Mesothelial cell of epicardium (in vitro differentiated cells): ENCODE measurements at places on chromosomes 5 and 9.

GRCh38 chr5:133777951-133778350 lies 165.6 kb upstream of the FSTL4 start:
- DNase-seq: no peak

DNA sequence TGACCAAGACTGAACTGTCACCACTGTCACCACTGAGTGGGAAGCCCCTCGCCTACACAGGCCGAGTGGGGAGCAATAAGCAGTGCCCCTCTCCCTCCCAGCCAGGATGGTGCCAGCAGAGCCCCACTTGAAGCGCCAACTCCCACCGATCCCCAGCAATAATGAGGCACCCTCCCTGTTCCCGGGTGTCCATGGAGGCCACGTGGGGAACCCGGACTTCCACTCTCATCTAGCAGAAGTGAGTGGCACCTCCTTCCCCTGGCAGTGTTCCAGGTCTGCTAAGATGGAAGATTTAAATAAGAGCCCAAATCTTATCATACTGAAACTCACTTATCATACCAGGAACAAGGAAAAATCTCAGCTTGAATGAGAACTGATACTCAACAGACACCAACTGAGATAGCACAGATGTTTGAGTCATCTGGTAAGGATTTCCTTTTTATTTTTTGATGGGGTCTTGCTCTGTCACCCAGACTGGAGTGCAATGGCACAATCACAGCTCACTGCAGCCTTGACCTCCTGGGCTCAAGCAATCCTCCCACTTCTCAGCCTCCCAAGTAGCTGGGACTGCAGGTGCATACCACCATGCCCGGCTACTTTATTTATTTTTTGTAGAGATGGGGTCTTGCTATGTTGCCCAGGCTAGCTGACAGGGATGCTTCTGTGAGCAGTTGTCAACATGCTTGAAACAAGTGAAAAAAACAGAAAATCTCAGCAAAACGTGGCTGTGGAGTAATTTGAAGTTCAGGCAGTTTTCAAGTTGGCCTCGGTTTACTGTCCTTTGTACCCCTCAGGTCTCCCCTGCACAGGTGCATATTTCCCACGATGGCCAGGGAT lies 29.6 kb upstream of the ASS1 start:
- DNase-seq: no peak

- no peak for DNase-seq
These were observed 135.0 kb upstream of the SMARCA2 start for GRCh38 chr9:1880038-1880565.

- no peak for DNase-seq
These were observed 115.6 kb downstream of the WDR70 start for GRCh38 chr5:37494756-37495155.

- DNase-seq: no peak
These were observed 185.3 kb downstream of the MAPKAP1 start for GRCh38 chr9:125521462-125522327.

GRCh38 chr9:78013934-78014333 lies 17.7 kb downstream of the GNAQ start:
- no peak for DNase-seq

GRCh38 chr5:61319388-61320146 lies 12.5 kb upstream of the ZSWIM6 start:
- DNase-seq: no peak
